Activated CD8-positive, alpha-beta memory T cell treated with anti-CD3 and anti-CD28 coated beads, Interleukin-2, amount 10 ng/mL, durations not matched to agents 7 days and 5 days (primary cell): ENCODE measurements at places on chromosomes 16 and 17. TPM values are rescaled to one million over a fixed set of nuclear protein-coding genes. Genes with fewer than 3 reads are reported as not detected.

The FBXW10B gene
- total RNA-seq: not detected

The TSPOAP1 gene
- total RNA-seq: 25.6 TPM

The CCDC200 gene
- total RNA-seq: not detected

The ATP2A3 gene
- total RNA-seq: 264 TPM

The IL32 gene
- 3,468 TPM for total RNA-seq

The CACNA1G gene
- not detected for total RNA-seq

The MYH11 gene
- total RNA-seq: 0.06 TPM

DNA sequence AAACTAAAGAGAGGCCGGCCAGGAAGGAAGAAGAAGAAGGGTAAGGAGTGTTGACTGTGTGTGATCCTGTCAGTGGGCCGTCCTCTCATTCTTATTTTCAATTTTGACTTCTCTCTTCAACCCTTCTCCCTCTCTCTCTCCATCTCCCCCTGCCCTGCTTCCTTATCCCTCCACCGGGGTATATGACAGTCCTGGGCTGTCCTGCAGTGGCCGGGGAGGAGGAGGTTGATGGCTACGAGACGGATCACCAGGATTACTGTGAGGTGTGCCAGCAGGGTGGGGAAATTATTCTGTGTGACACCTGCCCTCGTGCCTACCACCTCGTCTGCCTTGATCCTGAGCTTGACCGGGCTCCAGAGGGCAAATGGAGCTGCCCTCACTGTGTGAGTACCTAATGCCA is 5.6 kb downstream of the CHD3 start:
- no peak for DNase-seq

DNA sequence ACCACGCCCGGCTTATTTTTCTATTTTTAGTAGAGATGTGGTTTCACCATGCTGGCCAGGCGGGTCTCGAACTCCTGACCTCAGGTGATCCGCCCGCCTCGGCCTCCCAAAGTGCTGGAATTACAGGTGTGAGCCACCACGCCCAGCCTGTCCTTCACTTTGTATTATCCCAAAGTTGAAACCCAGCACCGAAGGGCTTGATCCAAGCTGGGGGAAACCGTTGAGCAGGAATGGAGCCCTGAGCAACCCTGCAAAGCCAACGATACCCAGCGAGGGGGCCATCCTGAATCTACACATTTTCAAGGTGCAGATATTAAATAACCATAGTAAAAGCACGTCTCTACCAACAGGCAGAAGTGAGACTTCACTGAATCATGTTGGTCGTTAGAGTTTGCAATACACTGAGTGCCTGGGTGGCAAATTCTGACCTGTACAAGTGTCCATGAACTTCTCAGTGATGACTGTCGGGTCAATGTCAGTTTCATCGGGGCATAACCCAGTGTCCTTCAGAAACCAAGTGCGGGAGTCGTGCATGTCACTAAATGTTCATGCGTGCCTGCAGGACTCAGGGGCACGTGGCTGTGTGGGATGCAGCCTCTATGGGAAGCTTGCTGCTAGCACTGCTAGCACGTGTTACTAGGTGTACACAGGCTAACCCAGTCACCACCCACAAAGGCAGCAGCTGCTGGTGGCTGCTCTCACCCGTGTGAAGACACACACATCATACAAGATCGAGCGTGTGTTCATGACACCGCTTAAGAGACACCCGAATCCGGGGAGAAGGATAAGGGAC is 10.5 kb upstream of the RBFOX3 start:
- DNase-seq: no peak

DNA sequence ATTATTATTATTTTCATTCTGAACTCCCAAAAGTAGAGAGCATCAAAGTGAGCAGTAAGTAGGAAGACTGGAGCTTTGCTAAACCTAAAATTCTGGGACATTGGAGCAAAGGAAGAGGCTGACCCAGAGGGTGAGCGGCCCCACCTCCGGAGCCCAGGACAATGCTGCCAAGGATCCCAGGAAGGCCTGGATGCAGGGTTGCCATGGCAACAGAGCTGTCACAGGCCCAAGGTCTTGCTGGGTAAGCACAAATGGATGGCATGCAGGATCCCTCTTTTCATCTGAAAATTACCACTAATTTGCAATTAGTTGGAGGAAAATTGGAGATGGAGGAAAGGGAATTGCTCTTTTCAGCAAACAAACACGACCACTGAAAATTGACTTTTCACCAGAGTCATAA is 457.9 kb upstream of the CDH5 start:
- DNase-seq: no peak

GRCh38 chr16:1906055-1906845 is 12.0 kb downstream of the HS3ST6 start:
- DNase-seq: no peak

DNA sequence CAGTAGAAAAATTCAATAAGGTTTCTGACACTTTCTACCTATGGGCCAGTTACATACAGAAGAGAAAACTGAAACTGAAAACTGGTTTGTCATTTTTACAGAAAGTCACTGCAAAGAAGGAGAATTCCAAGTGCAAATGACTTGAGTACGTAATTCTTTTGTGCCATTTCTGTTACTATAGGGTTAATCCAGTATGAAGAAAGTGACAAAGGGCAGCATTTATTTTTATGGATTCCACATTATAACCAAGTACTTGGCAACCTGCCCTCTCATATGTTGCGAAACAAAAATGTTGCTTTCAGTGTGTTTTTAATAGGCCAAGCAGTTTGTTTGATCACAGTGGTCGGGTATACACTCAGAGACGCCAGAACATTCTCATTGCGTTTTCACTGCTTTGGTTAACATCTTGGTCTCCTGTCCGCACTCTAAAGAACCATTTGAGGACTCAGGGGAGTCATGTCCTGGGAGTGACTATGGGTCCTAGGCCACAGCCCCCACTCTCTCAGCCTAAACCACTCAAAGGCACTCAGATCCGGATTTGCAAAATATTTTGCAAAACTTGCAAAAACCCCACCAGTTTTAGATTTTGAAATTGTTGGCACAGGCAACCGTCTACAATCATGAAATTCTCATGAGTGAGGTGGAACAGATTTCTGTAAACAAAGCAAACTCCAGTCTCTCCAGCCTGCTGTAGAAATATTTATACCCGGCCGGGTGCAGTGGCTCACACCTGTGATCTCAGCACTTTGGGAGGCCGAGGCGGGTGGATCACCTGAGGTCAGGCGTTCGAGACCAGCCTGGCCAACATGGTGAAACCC is 15.4 kb upstream of the HELZ start:
- no peak for DNase-seq

DNA sequence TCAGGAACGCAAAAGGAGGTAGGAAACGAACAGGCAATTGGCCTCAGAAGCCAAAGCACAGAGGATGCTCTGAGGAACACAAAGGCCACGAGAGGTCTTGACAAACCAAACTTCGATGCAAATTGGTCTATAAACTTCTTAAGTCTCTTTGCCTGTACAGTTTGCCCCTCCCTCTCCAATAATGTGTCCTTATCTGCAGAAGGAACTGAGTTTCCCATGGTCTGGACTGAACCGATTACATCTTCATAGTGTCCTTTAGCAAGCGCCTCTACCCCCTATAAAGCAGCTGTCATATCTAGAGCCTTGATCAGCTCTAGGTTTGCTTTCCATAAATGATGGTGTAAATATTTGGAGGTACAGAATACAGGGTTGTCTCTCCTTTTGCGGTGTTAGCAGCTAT is 3.1 kb upstream of the CDRT4 start:
- DNase-seq: no peak

DNA sequence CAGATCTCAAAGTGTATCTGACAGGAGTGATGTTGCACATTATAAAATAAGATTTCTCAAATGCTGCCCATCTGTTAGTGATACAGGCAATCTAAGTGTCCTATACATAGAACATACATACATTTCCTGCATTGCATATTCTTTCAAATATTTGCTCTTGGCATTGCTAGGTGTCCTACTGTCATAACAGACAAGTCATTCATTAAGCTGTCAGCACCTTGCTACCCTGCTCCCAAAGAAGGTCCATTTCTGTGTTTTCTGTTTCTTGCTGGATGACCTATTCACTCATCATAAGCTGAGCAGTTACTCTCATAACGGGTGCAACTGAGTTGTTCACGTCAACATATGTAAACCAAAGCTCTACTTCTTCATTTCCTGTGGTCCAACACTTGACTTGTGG is 719.0 kb downstream of the KCNJ2 start:
- DNase-seq: no peak

DNA sequence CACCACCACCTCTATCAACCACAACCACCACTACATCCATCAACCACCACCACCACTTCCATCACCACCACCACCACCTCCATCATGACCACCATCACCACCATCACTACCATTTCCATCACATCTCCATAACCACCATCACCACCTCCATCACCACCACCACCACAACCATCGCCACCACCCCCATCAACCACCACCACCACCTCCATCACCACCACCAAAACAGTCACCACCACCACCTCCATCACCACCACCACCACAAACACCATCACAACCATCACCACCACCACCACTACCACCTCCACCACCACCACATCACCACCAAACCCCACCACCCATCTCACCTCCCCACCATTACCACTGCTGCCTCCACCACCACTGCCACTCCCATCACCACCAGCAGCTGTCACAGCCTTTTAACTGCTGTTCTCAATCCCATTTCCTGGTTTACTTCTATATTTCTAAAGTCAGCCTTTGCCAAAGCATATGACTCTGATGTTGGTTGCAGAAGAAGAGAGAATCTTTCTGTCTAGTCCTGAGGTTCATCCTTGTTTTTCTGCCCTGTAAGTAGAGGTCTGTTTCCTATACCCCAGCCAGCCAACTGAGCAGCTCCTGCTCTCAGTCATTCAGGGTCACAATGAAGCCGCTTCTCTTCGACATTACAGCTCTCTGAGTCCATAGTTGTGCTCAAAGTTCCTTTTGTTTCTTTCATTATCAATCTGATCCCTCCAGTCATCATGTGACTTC is 14.0 kb downstream of the MARCHF10 start:
- no peak for DNase-seq

- DNase-seq: no peak
Observed at GRCh38 chr17:44848257-44848795, 643 bp downstream of the HIGD1B start.

DNA sequence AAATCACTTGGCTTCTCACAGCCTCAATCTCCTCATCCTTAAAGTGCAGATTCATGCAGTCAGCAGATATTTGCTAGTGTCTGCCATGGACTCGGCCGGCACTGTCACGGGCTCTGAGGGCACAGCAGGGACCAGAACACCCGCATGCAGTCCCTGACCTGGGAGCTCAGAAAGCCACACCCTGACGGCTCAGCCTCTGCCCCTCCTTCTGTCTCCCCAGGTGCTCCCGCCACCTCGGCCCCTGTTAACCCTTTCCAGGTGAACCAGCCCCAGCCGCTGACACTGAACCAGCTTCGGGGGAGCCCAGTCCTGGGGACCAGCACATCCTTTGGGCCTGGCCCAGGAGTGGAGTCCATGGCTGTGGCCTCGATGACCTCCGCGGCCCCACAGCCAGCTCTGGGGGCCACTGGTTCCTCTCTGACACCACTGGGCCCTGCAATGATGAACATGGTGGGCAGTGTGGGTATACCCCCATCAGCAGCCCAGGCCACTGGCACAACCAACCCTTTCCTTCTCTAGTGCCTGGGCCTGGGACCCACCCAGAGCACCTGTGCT is 28.7 kb downstream of the B9D1 start:
- no peak for DNase-seq
